ENCODE measurements at places on chromosomes 7 and 10. TPM values are rescaled to one million over a fixed set of nuclear protein-coding genes. Genes with fewer than 3 reads are reported as not detected.

The FGFBP3 gene
- 3.4 TPM for total RNA-seq

The FLNC gene
- 150 TPM for total RNA-seq

The BAG3 gene
- 56.4 TPM for total RNA-seq

The HTR5A gene
- not detected for total RNA-seq

DNA sequence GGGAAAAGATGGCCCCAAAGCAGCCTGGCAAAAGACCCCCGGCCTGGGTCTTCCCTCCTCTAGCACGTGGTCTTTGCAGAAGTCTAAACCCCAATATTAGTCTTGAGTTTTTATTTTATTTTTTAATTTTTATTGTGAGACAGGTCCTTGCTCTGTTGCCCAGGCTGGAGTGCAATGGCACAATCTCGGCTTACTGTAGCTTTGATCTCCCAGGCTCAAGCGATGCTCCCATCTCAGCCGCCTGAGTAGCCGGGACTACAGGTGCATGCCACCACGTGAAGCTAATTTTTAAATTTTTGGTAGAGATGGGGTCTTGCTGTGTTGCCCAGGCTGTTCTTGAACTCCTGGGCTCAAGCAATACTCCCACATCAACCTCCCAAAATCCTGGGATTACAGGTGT, 40.3 kb upstream of the MXI1 start:
- no peaks in the 10 kb centered on the region for H3K4me1 ChIP-seq

- H3K4me1 ChIP-seq: no peaks in the 10 kb centered on the region
- no peak for DNase-seq
- peak overlapping the region; percentile 81 for H3K4me3 ChIP-seq
- H3K27me3 ChIP-seq: no peaks in the 10 kb centered on the region
- peak overlapping the region; percentile 57 for H3K27ac ChIP-seq
Observed at GRCh38 chr10:68560943-68561864, 1.1 kb downstream of the TET1 start.

Measured in prostate gland (tissue), 2 donors.